Mammary epithelial cell (primary cell): ENCODE measurements at places on chromosomes 12 and 14.

DNA sequence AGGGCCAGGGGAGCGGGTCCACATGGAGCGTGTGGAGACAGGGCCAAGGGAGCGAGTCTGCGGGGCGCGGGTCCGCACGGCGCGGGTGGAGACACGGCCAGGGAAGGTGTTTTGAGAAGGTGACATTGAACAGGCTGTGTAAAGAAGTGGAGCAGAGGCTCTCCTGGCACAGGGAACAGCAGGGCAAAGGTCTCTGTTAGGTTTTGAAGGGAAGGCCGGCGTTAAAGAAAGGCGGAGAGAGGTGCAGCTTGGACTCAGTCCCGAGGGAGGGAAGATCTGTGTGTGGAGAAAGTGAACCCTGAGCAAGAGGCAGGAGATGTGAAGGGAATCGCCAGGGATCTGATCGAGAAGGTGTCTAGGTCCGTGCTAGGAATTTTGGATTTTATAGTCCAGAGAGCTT is 1.8 kb downstream of the PXMP2 start:
- no peak for DNase-seq

- no peak for DNase-seq
Measured at GRCh38 chr12:109858764-109859163, 21.6 kb downstream of the GLTP start.

GRCh38 chr12:50400104-50400637 is 514 bp upstream of the LARP4 start:
- no peak for DNase-seq

- no peak for DNase-seq
Measured at GRCh38 chr12:60834372-60834771, 1238.5 kb downstream of the SLC16A7 start.

DNA sequence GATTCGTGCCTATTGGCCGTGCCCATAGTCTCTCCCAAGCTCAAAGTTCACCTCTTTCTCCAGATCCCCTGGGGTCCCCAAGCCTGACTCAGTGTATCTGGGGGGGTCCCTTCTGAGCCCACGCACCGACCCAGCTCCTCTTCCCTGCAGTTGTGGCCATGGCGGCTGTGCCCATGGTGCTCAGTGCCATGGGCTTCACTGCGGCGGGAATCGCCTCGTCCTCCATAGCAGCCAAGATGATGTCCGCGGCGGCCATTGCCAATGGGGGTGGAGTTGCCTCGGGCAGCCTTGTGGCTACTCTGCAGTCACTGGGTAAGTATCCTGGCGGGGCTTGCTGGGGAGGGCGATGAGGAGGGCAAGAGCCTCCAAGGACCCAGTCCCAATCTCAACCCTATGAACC is 5.1 kb downstream of the IFI27 start:
- no peak for DNase-seq

GRCh38 chr14:74038020-74038859 is 19.1 kb downstream of the BBOF1 start:
- peak; percentile 47 for DNase-seq

- no peak for DNase-seq
Measured at GRCh38 chr12:49903700-49904423, at the start of gene FAIM2. Gene FAIM2, minus strand, starts transcription at chr12:49903900. Its CDS starts 108 bp downstream, at chr12:49903792.

DNA sequence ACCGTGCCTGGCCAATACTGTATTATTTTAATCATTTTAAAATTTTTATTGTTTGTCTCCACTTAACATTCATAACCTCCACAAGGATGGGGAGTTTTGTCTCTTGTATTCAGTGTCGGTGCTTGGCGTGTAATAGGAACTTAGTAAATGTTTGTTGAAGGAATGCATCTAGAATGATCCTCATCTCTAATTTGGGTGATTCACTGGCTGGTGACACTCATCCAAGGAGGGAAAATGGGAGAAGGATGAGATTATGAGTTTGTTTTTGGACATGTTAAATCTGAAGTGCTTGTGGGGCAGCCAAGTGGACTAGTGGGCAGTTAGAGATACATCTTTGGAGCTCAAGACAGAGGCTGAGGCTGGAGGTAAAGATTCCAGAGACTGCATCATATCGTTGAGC is 5.1 kb downstream of the KLC1 start:
- no peak for DNase-seq

GRCh38 chr14:22536853-22537338 is 52.1 kb downstream of the DAD1 start:
- peak; percentile 96 for DNase-seq

DNA sequence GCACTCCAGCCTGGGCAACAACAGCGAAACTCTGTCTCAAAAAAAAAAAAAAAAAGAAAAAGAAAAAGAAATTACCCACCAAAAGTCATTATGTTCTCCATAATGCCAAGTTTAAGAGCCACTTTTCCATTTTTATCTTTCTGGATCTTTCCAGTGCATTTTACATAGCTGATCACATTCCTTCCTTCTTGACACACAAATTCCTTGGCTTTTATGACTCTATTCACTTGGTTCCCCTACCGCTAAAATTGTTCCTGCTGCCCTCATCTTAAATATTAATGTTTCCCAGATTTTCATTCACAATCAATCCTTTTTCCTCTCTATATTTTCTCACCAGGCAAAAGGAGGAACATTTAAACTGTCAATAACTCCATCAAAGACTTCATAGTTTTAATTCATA is 20.2 kb downstream of the KLHL28 start:
- no peak for DNase-seq

DNA sequence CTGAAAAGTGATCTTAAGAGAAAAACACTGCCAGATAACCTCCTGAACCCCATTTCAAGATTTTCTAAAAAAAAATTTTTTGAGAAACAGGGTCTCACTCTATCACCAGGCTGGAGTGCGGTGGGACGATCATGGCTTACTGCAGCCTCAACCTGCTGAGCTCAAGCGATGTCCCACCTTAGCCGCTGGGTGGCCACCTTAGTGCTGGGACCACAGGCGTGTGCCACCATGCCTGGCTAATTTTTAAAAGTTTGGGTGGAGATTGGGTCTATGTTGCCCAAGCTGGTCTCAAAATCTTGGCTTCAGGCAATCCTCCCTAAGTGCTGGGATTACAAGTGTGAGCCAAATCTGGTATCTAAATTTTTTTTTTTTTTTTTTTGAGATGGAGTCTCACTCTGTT is 3.4 kb downstream of the PNMA1 start:
- DNase-seq: no peak

- DNase-seq: no peak
Measured at GRCh38 chr14:29637411-29637810, 290.2 kb downstream of the PRKD1 start.

- no peak for DNase-seq
Measured at GRCh38 chr14:58966997-58967396, 221.5 kb upstream of the DAAM1 start.

- no peak for DNase-seq
Measured at GRCh38 chr12:59320112-59320511, 275.7 kb upstream of the SLC16A7 start.

DNA sequence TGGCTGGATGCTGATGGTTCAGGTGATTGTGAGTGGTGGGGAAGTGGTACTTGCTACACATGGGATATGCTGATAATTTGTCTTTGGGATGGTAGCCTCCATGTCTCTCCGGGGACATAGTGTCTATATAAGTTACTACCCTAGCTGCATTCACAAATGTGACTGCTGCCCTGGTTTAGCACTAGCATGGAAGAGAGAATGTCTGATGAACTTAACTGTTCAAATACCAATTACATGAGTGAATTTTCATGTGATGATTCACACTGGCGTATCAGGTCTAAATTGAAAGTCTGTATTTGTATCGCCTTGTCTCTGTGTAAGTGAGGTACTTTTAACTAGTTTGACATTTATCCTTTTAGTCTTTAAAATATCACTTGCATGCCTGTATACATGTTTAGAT is 34.4 kb downstream of the ATF7IP start:
- peak; percentile 72 for DNase-seq

DNA sequence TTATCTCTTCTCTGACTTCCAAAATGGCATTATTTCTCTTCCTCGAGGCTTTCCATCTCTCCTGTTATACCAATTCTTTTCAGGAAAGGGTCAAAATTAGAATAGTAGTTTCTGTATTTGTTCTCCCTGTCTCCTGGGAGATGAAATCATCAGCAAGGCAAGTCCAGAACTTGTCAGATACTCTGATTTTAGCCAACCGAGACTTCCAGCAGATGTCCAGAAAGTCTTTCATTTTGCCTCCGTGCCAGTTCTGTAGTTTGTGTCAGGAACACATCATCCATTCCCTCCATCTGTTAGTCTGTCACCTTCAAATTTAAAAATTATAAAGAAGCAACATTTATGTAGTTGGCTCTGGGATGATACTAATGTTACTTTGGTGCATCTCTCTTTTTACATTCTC is 275.7 kb downstream of the CCDC59 start:
- DNase-seq: peak; percentile 21

- no peak for DNase-seq
Measured at GRCh38 chr12:31710021-31710818, 18.6 kb downstream of the AMN1 start.

DNA sequence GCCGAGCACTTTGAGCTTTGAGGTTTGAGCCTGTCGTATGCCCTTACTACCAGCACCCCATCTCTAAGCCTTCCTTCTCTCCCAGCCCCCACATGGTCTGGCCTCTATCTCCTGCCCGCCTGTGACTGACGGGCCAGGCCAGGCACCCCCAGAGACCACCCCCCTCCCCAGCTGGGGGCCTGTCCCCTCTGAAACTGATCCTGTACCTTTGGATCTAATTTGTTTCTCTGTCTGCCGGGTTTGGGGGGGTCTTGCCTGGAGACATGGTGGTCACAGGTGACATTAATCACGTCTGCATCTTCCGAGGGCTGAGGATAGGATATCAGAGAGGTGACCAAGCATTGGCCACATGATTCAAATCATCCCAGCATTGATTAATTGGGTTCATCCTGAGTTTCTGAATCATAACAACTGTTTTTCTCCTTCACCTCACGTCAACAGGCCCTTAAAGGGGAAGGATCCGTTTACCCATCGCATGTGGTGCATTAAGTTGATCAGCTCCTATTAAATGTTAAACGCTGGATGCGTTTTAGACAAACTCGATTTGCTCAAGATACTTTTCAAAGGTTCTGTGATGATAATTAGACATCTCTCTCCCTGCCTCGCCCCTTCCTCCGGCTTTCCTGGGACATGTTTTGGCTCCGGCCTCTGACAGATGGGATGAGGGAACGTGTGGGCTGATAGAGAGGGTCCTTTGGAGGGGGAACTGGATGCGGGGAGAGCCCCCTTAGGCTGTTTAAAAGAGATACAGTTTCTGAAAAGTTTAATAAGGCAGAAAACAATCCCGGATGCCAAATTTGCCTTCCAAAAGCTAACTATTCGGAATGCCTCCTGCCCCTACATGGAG is 63.3 kb upstream of the TBX3 start:
- no peak for DNase-seq

GRCh38 chr12:105048315-105048714 is 35.9 kb downstream of the ALDH1L2 start:
- no peak for DNase-seq

- peak; percentile 55 for DNase-seq
Measured at GRCh38 chr12:45615268-45615667, 114.2 kb upstream of the ARID2 start.

DNA sequence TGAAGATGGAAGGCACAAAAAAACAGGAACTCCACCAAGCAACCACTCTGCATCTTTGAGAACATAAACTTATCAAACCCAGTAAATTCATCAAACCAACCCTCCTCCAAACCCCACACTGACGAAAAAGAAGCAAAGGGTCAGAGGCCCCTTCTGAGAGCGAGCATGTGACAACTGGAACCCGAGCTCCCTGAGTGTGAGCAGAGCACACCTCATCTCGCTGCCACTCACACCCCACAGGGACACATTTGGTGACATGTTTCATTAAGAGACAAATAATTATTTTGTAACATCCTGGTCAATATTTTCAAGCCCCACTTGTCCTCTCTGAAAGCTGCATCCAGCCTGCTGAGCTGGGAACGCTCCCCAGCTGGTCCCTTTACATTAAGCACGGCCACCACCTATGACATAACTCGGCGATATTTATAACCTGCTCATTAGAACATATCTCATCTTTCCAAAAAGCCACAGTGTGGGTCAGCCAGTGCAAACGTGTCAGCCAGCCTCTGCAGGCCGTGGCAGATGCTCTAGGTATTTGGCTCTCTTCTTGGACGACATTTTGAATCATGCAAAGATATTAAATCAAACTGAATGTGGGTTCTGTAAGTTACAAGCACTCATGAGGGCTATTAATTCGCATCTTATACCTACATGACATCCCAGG is 120.1 kb downstream of the TTC7B start:
- DNase-seq: no peak

DNA sequence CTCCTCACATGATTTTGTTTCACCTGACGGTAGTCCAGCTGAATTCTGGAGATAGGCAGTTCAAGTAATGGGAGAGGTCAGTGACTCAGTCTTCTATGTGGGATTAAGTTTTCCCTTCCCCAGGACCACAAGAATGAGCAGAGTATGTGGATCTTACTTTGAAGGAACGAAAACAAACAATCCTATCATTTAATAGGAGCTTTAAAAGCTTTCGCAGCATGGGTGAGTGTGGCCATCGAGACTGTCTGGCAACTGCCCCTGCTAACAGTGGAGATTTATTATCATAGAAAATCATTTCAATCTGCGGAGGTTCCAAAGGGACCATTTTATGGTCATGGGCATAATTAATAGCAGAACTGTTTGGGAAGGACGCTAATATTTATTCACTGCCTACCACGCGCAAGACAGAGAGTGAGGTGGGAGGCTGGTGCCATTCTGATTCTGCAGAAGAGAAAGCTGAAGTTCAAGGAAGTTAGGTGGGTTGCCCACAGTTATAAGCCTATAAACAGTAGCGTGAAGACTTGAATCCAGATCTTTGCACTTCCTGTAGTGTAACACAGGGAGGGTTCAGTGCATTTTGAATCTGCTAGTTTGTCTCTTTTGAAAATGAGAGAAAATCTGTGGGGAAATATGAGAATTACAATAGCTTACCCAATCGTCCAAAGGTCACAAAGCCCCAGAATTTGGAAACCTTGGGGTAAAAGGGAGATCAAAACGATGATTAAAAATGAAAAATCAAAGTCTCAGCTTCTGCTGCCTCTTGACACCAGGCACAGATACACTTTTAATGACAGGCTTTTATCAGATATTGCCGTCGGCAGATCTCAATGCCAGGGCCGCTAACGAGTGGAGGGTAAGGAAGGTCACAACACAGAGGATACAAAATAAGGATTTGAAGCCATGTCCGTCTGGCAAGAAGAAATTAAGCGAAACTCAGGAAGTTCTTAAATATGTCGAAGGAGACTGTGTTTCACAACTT is 209.6 kb downstream of the CRADD start:
- DNase-seq: no peak

DNA sequence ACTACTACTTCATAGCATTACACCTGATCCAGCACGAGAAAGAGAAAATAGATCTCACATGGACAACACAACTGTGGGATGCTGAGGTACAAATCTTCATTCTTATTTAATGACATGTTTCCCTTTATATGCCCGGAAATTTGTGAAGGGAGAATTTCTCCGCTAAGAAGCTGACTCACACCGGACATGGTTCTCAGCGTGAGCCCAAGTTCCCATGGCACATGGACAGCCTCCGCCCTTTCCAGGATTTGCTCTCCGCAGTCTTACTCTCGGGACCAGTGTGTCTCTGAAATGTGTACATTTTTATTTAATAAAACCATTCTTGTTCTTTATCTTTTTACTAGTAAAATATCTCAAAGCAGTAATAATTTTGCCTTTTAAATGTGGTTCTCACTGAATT is 1154.8 kb downstream of the TMEM121 start:
- no peak for DNase-seq

GRCh38 chr12:106227641-106228319 is 20.0 kb downstream of the CKAP4 start:
- DNase-seq: peak; percentile 94
